ENCODE measurements at places on chromosomes 2 and 18.

- no peak for DNase-seq
Measured at GRCh38 chr18:29512761-29513160, 1335.8 kb upstream of the CDH2 start.

GRCh38 chr18:25929787-25930186 lies 160.6 kb downstream of the SS18 start:
- no peak for DNase-seq

DNA sequence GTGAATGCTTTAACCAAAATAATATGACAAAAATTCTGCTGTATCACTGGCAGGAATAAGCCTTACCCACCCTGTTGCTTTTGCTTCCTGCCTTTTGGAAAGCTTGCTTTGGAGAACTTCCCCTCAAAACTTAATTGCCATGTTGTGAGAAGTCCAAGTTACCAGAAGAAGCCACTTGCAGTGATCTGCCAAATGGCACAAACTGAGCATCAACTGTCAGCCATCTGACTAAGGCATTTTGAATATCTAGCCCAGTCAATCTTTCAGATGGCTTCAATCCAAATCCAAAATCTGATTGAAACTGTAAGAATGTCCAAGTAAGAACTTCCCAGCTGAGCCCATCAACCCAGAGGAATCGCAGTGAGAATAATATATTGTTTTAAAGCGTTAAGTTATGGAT lies 216.5 kb upstream of the ZC3H15 start:
- no peak for DNase-seq

GRCh38 chr2:63424329-63425078 lies 163.8 kb downstream of the WDPCP start:
- DNase-seq = no peak

DNA sequence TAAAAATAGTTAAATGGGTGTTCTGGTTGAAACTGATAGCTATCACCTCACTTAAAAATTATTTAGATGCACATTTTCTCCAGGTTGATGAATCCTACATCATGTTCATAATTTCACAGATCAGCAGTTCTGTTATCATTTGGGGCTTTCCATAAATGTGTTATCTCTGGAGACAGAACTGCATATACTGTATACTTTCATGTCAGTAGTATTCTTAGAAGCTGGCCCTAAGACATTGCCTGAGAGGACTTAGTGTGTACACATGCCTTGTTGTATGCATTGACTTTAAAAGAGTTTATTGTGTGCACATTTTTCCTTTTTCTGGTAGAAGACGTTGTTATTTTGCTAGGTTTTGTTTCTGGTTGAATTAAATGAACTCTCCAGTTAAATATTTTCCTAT lies 41.0 kb downstream of the PIK3C3 start:
- no peak for DNase-seq

- no peak for DNase-seq
Measured at GRCh38 chr2:130834091-130834930, 2.4 kb upstream of the ARHGEF4 start.

GRCh38 chr2:240687045-240687740 lies 4.5 kb upstream of the AQP12A start:
- no peak for DNase-seq

DNA sequence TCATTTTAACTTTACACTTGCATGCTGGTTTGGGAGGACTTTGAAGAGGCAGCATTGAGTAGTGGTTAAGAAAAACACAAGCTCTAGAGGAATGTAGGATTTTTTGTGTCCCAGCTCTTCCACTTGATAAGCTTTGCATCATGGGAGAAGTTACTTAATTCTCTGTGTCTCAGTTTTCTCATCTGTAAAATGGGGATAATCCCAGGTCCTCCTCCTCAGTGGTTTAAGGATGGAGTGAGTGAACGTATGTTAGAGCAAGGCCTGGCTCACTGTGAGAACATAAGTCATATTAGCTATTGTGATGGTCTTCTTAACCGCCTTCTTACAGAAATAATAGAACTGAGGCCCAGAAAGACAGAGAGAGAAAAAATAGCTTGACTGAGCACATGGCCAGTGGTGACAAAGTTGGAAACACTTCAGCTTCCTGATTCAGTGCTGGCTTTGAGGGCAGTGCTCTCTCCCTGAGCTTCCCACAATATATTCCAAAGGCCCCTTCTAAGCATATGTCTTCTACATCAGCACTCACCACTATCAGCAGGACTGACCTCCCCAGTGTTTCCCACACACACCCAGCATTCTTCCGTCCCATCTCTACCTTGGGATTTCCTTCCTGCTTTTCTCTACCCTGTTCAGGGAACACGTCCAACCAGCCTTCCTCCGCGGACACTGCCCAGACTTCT lies 214.9 kb upstream of the TNP1 start:
- DNase-seq = no peak

Measured in activated T-helper 1 cell treated with anti-CD3 and anti-CD28 coated beads, Interleukin-2, amount 50 U/mL, for 16 hours (primary cell).